MCF 10A (cell line): ENCODE measurements at places on chromosomes 7 and 10. TPM values are rescaled to one million over a fixed set of nuclear protein-coding genes. Genes with fewer than 3 reads are reported as not detected.
A peak's percentile ranks its signal among the peaks of the same experiment; 100 is the strongest.

The TCAF1 gene
- total RNA-seq, result 22.7 and 27.2 TPM in 2 replicates

DNA sequence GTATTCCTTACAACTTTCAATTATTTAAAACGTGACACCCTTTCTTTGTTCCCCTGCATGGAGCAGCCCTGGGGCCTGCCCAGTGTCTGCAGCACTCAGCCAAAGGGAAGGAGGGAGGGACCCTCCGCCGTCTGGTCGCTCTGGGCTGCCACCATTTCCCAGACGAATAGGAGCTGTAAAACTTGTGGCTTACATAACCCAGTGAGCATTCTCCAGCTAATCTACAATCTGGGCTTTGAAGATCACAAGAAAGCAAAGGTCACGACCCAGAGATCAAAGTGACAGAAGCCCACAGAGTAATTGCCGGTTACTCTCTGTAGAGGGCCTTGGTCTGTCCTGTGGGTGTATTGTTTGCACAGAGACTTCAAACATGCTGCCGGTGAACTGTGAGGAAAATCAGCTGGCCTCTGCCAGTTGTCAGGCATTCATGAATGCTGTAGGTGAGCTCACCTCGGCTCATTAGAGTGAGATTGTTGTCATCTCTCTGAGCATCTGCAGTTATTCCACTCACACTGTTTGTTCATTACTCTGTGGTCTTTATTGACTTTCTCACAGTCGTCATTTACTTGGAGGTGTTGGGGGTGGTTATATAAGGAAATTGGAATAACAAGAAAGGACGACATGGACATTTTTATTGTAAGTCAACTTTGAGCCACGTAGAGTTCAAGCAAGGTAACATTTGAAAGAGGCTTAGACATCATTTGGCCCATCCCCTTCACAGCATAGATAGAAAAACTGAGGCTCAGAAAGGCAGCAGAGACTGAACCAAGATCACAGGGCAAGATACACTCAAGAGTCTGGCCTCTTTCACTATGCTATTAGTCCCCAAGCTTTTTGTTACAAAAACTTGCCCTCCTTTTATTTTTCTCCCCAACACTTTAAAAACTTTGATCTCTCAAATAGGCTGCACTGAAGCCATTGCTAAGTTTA, 619.8 kb downstream of the LRMDA start:
- no peak for DNase-seq
- H3K27ac ChIP-seq, result no peak overlapping the region
- H3K4me3 ChIP-seq, result no peak overlapping the region
- no peaks in the 10 kb centered on the region for H3K27me3 ChIP-seq
- H3K36me3 ChIP-seq, result no peaks in the 10 kb centered on the region

DNA sequence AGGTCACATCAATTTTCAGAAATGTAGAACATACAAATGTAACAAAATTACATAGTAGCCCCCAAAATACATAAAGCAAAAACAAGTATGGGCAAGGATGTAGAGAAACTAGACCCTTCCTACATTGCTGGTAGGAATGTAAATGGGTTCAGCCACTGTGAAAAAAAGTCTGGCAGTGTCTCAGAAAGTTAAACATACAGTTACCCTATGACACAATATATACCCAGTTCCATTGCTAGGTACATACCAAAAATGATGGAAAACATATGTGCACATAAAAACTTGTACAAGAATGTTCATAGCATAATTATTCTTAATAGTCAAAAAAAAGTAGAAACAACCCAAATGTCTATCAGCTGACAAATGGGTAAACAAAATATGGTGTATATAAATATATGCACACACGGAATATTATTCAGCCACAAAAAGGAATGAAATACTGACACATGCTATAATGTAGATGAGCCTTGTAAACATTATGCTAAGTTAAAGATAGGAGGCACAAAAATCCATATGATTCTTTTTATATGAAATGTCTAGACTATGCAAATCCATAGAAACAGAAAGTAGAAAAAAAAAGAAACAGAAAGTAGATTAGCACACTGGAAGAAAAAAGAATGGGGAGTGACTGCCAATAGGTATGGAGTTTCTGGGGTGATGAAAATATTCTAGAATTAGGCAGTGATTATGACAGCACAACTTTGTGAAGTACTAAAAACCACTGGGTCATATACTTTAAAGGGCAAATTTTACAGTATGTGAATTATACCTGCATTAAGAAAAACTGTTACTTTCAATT, 13.5 kb downstream of the HERPUD2 start:
- no peak overlapping the region for H3K27ac ChIP-seq
- H3K4me3 ChIP-seq, result no peak overlapping the region
- peaks cover 10% of the 10 kb centered on the region for H3K36me3 ChIP-seq
- H3K27me3 ChIP-seq, result no peaks in the 10 kb centered on the region
- no peak for DNase-seq
- peaks cover 18% of the 10 kb centered on the region for H3K4me1 ChIP-seq

GRCh38 chr7:113636727-113637421, 281.9 kb downstream of the PPP1R3A start:
- peak; percentile 59 for DNase-seq
- peaks cover 60% of the 10 kb centered on the region for H3K4me1 ChIP-seq
- peak overlapping the region; percentile 85 for H3K27ac ChIP-seq
- H3K36me3 ChIP-seq, result peaks cover 5% of the 10 kb centered on the region

DNA sequence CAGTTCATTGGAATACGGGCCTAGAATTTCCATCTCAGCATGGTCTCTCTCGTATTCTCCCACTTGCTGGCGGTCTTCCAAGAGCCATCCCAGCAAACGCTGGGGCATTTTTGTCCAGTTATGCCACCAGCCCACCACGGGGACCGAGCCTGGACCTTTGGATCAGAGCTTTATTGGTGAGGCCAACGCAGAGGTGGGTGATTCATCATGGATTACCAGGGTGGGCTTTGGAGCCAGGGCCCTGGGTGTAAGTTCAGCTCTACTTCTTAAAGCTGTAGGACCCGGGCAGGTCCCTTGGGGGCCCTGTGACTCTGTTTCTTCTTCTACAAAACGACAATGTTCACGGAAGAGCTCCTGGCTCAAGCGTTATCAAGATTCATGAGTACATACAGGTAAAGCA, 22.7 kb upstream of the PITRM1 start:
- no peak overlapping the region for H3K27ac ChIP-seq
- no peak overlapping the region for H3K4me3 ChIP-seq
- no peaks in the 10 kb centered on the region for H3K36me3 ChIP-seq
- H3K27me3 ChIP-seq, result no peaks in the 10 kb centered on the region

GRCh38 chr10:114963908-114964307, 25.9 kb downstream of the TRUB1 start:
- peaks cover 11% of the 10 kb centered on the region for H3K36me3 ChIP-seq
- H3K27me3 ChIP-seq, result no peaks in the 10 kb centered on the region
- H3K27ac ChIP-seq, result no peak overlapping the region

DNA sequence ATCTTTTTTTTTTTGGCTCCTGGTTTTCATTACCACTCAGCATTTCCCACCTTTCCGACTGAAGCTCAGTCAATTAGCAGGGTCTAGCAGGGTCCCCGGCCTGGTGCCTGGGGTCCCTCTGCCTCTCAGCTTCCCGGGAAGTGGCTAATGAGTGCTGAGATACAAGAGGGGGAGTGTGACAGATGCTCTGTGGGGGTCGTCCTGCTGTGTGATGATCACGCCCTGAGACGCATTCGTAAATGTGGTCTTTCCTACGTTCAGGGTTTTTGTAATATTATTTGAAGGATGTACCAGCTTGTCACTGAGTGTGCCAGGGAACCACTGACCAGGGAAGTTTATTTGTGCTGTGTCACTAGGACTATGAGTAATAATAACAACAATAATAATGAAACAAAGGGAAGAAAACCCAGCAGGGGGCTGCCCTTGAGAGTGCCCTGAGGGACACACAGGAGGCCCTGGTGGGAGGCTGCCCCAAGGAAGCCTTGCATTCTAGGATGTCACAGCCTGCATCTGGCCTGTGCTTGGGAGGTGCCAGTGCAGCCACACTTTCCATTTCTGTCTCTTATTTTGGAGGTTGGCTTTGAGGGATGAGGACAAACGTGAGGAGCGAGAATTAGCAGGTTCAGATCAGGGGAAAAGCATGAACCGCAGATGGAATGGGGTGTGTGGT, 337.8 kb downstream of the ADARB2 start:
- H3K4me1 ChIP-seq, result no peaks in the 10 kb centered on the region
- peak; percentile 23 for DNase-seq
- no peak overlapping the region for H3K4me3 ChIP-seq
- no peak overlapping the region for H3K27ac ChIP-seq

The XPNPEP1 gene
- total RNA-seq, result 51.6 and 52.1 TPM in 2 replicates

DNA sequence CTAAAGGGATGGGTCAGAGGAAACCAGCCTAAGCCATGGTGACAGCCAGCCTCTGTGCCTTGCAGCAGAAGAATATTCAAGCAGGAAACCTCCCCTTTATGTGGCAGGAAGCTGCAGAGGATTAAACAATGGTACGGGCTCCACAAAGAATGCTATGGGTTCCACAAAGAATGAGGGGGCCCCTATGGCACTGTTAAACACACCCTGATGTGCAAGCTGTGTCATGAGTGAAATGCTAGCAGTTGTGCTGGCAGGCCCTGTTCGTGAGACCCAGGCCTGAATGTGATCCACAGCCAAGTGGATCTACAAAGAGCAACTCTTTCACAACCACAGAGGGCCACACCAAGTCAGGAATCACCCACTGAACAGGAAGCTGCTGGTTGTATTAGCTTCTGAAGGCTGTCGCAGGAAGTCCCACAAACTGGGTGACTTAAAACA, 68.9 kb downstream of the MYOF start:
- no peak overlapping the region for H3K4me3 ChIP-seq
- no peaks in the 10 kb centered on the region for H3K4me1 ChIP-seq
- no peak for DNase-seq

- H3K36me3 ChIP-seq, result no peaks in the 10 kb centered on the region
- H3K4me3 ChIP-seq, result no peak overlapping the region
- H3K4me1 ChIP-seq, result no peaks in the 10 kb centered on the region
Measured at GRCh38 chr10:17548770-17549169, 68.4 kb downstream of the HACD1 start.

GRCh38 chr7:26556061-26556881, 264.6 kb downstream of the SNX10 start:
- H3K27me3 ChIP-seq, result no peaks in the 10 kb centered on the region
- no peak for DNase-seq
- H3K27ac ChIP-seq, result no peak overlapping the region
- peaks cover 5% of the 10 kb centered on the region for H3K36me3 ChIP-seq
- peaks cover 6% of the 10 kb centered on the region for H3K4me1 ChIP-seq

DNA sequence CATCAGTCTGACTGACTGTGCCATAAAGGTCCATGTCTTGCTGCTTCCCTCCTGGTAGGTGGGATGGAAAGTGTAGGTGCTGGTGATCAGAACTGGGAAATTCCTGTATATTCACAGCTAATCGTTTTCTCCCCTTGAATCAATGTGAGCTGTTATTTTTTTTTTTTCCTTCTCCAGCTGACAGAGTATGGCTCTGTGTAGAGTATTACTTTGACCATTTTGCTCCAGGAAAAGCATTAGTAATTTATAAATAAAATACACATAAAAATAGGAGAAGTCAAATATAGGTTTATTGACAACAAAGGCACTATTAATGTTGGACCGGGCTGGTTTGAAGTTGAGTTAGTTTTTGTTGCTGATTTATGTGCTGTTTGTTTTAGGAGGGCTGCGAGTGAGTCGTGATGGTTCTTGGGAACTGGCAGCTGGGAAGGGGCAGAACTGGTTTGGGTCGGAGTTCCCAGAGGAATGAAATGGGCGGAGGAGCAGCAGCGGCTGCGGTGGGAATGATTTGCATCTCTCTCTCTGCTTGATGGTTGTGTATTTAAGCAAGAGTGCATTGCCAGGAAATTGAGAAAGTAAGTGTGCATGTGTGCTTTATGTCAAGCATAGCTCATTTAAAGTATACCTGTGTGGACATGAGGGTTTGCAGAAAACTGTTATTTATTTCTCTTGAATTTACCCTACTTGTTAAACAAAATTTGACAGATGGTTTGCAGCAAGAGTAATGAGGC, 80.9 kb downstream of the LRMDA start:
- no peaks in the 10 kb centered on the region for H3K27me3 ChIP-seq
- peaks cover 19% of the 10 kb centered on the region for H3K4me1 ChIP-seq
- H3K27ac ChIP-seq, result no peak overlapping the region
- no peak for DNase-seq
- peaks cover 7% of the 10 kb centered on the region for H3K36me3 ChIP-seq

DNA sequence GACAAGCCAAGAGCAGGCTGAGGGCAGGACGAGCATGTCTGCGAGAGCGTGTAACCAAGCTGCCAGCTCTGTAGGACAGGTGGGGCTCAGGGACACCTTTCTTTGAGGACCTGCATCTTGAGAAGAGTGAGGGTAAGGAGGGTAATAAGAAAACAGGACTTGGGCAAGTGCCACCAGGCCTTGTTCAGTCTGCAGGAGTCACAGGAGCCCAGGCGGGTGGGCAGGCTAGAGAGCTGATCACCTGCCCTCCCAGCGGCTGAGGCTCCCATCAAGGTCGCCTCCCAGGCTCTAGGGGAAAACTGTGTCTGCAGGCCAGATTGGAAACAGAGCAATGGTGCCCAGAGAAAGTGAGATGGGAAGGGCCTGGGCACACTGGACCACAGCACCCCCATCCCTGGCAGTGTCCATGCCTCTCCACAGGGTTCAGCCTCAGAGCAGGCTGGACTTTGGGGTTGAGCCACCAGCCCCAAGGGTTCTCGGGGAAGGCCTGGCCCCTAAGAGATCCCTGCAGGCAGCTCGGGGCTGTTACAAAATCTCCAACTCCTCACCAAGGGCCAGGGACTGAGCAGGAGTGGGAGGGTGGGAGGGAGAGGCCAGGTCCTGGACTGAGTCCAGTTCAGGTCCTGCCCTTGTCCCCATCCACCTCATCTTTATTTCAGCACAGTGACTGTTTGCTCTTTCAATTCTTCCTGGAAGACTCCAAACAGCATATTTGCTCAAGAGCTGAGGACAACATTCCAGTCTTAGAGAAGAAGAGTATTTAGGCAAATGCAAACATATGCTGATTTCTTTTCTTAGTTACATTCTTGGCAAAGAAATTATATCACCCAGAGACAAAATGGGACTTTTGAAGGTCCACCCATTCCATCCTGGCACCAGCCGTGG, 161.9 kb downstream of the GRID1 start:
- H3K4me3 ChIP-seq, result no peak overlapping the region
- peaks cover 17% of the 10 kb centered on the region for H3K27me3 ChIP-seq
- no peak overlapping the region for H3K27ac ChIP-seq
- H3K4me1 ChIP-seq, result no peaks in the 10 kb centered on the region

DNA sequence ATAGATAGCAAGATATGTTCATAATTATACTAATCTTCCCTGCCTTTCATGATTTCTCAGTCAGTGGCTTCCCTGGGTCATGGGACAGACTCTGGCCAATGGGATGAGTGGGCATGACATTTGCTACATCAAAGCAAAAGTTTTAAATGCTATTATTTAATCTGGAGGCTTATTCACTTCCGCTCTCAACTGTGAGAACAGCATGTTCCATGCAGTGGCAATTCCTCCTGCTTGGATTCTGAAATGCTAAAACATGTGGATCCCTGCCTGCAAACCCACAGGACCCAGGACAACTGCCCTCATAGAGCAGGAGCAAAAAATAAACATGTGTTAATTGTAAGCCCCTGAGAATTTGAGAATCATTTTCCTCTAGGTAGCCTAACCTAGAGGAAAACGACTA, 1412.4 kb upstream of the CELF2 start:
- DNase-seq, result no peak
- H3K4me3 ChIP-seq, result no peak overlapping the region
- H3K36me3 ChIP-seq, result no peaks in the 10 kb centered on the region
- no peaks in the 10 kb centered on the region for H3K27me3 ChIP-seq
- H3K4me1 ChIP-seq, result peaks cover 12% of the 10 kb centered on the region
- H3K27ac ChIP-seq, result peak overlapping the region; percentile 50

GRCh38 chr10:46550795-46551700, 5.4 kb downstream of the GPRIN2 start:
- no peaks in the 10 kb centered on the region for H3K4me1 ChIP-seq
- no peaks in the 10 kb centered on the region for H3K27me3 ChIP-seq
- no peak for DNase-seq
